ENCODE measurements at places on chromosomes 2 and 18.

DNA sequence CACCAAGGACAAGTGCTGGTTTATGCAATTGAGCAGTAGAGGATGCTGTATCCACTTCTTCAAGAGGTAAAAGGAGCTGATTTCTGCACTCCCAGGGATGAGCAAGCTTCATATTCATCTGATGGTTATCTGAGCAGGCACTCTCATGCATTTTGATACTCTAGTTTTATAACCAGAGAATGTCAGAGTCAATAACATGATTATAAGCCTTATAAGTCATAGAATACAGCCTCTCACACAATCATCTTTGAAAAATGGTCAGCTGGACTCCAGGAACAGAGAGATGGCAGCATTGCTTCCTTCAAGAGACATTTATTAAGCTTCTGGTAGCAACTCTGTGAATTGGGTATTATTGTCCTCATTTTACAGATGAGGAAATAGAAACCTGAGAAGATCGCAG, 167.1 kb downstream of the SLC8A1 start:
- DNase-seq = no peak

- DNase-seq = no peak
Observed at GRCh38 chr2:151770995-151771394, 36.7 kb upstream of the NEB start.

DNA sequence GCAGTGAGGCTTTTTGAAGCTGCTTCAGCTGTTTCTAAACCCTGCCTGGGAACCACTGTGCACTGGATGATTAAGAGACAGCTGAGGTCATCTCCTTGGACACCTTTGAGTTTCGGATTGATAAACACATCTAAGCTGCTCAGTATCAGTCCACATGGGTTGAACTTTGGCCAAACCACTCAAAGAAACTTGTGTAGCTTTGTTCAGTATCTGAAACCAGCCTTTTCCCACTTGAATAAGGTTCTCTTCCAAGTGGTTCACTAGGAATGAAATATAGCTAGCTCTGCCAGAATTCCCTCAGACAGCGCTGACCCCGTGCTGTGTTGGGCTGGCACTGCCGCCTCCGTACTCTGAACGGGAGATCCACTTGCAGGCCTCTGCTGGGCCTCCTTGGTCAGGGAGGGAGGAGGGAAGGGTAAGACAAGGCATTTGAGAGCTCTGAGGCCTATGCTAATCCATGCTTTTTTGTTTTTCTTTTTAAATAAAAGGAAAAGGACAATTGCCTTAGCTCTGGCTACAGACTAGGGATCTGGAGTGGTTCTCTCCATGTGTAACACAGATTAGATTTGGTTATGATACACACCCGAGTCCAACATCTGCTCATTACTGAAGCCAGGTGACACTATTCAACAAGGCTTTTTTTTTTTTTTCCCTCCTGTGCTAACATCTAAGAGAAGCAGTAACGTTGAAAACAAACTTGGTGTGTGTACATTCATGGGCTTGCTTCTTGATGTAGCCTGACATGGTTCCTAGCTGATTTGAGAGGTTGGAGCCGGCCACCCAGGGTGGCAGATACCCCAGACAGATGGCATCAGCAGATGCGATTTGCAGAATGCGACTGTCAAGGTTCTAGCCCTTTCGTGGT, 67.7 kb downstream of the NCK2 start:
- peak; percentile 60 for DNase-seq

GRCh38 chr2:127498386-127498785, 27.9 kb downstream of the IWS1 start:
- no peak for DNase-seq

DNA sequence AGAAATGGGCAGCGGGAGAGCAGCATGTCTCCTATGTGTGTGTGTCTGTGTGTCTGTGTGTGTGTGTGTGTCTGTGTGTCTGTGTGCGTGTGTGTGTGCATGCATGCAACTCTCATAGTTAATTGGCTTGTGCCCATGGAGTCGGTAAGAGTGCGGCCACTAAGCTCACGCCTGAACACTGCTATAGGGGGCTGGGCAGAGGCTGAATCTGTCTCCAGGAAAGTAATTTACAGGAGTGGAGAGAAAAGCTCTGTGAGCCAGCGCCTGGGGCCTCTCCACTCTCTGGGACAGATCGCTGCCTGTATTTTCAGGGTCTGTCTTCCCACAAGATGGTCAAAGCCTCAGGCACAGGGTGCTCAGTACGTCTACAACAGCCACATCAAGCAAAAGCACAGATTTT, 553.4 kb downstream of the TNS1 start:
- DNase-seq = no peak

DNA sequence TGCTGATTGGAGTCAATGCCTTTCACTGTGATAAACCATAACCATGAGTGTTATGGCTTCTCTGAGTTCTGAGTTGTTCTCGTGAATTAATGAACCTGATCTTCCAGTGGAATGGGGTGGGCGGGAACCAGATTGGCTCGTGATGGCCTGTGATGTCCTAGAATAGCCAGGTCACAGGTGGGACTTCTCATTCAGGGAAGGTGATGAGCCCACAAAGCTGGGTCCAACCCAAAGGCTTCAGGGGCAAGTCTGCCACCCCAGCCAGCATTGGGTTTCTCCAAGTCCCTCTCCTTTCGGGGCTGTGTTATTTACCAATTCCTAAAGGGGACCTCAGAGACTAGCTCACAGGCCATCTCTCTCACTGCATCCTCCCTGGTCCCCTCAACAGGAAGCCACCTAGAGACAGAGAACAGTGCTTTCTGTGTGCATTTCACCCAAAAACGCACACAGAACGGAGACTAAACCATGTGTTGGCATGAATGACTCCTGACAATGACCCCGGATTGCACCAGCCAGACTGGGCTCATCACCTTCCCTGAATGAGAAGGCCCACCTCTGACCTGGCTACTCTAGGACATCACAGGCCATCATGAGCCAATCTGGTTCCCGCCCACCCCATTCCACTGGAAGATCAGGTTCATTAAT, 85.5 kb downstream of the MALT1 start:
- no peak for DNase-seq

DNA sequence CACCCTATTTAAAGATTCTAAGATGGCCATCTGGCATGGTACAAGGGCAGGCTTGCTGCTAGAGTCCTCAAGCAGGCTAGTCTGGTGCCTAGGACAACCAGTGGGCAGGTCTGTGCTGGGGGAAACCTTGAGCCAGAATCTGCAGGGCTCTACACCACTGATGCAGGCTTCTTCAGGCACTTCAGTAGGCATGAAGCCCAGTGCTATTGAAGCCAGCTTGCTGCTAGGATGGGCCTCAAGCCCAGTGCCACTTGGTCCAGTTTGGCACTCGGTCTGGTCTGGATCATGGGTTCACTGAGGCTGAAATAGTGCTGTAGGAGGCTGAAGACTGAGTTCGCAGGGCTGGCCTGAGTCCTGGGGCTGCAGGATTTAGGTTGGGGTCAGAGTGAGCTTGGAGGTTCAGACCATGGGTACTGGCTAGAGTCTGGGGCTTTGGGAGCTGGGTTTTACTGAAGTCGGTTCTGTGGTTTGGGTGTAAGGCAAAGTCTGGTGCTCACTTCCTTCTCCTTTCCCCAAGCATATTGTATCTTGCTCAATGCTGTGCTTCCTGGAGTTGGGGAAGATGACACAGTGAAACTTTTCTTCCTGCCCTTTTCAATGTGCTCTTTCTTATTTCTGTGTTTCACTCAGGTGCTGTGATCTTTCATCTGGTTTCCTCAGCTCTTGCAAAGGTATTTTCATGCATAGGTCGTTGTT, 41.2 kb downstream of the SP100 start:
- peak; percentile 1 for DNase-seq

GRCh38 chr2:23302591-23302990, 82.4 kb upstream of the KLHL29 start:
- DNase-seq = no peak

DNA sequence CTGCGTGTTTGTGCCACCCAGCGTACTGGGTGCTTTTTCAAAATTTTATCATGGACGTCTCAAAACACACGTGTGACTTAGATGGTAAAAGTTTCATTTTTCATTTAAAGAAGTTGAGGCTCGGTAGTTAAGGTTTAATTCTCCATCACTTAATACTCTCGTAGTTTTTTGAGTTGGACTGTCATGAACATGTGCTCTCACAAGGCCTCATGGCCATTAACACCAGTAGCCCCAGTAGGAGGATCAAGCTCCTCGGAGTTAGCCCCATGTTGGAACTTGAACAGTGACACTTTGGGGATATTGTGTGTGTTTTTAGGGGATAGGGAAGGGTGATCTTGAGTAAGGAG, 15.3 kb downstream of the NMUR1 start:
- DNase-seq = no peak

- DNase-seq = peak; percentile 35
Observed at GRCh38 chr2:28568533-28568932, 72.7 kb downstream of the PLB1 start.

GRCh38 chr18:21105936-21106335, 5.7 kb downstream of the ROCK1 start:
- no peak for DNase-seq

- DNase-seq = no peak
Observed at GRCh38 chr2:206079699-206080465, 6.1 kb downstream of the INO80D start.

- no peak for DNase-seq
Observed at GRCh38 chr2:72983500-72984161, 66.3 kb downstream of the EMX1 start.

DNA sequence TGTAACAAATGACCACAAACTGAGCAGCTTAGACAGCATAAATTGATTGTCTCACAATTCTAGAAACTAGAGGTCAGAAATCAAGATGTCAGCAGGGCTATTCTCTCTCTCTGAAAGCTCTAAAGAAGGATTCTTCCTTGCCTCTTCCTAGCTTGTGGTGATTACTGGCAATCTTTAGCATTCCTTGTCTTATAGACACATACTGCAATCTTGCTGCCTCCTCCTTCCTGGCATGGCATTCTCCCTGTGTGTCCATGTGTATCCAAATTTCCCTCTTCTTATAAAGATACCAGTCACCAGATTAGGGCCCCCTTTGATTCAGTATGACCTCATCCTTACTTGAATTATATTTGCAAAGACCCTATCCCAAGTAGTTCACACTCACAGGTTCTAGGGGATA, 2.3 kb downstream of the ASB3 start:
- no peak for DNase-seq

DNA sequence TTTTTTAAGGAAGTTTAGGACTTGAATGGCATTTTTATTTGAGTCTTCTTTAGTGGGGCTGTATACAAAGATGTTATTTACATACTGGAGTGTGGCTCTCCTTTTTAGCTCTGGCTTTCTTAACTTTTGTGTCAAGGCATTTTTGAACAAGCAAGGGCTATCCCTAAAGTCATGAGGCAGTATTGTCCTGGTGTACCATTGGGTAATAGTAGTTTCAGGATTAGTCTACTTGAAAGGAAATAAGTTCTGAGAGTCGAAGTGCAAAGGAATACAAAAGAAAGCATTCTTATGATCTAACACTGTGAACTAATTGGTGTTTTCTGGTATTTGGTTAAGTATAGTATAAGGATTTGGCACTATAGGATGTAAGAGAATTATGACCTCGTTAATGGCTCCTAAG, 1.9 kb upstream of the CYP27A1 start:
- DNase-seq = no peak

DNA sequence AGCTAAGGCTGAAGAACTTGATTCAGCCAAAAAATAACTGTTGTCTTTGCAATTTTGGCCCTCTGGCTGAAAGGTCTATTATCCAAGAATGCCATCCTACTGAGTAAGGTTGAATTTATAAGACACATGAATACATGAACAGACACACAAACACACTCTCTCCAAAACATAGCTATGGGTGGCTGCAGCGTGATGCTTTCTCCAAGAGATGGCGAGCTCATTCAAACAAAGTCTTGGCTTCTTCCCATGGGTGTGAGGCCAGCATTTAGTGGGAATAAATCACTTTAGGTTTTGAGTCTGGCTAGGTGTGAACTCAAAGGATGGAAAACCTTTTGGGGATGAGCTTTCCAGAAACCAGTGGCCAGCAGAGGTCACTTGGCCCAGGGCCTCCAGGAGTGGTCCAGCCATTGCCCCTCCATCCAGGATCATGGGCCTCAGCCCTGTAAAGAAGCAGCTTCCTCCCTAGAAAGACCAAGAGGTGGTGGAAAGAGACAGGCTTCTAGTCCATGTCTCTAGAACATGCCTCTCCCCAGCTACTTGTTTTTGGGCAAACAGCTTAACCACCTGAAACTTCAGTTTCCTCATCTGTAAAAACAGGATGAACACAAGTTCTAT, 11.0 kb upstream of the OSR1 start:
- DNase-seq = peak; percentile 30

GRCh38 chr2:27008678-27009077, 24.1 kb upstream of the TMEM214 start:
- no peak for DNase-seq

DNA sequence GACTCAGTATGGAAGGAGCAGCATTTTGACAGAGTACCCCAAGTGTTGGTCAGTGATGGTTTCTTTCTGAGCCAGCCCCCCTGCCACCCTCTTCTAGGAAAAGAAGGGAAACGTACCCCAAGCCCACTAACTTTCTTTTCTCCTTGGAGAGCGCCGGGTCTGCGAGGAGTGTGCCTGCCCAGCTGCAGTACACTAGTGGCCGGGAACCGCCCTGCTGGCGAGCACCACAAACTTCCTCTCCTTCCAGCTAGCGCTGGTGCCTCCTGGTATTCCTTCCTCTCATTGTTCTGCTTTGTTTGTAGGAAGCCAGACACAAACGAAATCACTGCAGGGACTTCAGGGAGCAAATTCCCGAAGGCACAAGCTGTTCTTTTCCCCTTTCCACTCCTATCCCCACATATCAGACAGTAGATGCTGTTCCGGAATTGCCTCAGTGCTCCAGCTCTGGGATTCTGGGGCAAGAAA, 1.8 kb downstream of the CCDC85A start:
- peak; percentile 25 for DNase-seq

DNA sequence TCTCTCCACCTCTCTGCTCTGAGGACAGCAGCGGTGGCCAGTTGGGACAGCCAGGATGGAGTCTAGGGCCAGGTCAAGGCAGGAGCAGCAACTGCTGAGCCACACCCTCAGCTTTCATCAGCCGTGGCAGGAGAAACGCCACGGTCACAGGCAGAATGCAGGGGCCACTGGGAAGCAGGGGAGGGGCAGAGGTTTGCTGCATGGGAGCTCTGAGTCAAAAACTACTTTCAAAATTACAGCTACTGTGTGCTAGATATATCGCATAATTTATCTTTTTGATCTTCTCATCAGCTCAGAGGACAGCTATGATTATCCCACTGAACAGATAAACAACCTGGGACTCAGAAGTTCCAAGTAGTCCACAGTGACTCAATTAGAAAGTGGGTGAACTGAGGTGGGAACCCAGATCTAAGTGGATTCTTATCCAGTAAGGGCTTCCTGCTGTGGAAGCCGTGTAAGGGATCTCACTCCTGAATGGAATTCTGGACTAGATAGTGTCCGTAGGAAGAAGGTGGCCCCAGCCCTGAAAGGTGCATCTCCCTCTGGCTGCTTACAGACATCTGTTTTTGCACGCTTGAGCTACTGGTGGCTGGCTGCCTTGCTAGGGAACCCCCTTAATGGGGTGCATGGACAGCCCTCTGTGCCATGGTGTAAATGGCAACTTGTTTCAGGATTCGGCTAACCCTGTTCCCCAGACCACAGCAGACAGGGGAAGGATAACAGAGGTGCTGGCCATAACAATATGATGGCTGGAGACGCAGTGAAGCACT, 194.6 kb upstream of the SMAD2 start:
- DNase-seq = no peak

- peak; percentile 58 for DNase-seq
Observed at GRCh38 chr2:85511008-85511811, 27.8 kb upstream of the MAT2A start.

All from tongue (tissue), 3 donors.